Stimulated activated CD8-positive, alpha-beta memory T cell treated with anti-CD3 and anti-CD28 coated beads, Interleukin-2, amount 100 ng/mL, for 1 hour (primary cell): ENCODE measurements at places on chromosomes 12 and 14.

GRCh38 chr12:14403711-14404196, 38.3 kb downstream of the ATF7IP start:
- DNase-seq: no peak

GRCh38 chr12:116284396-116284795, 6.9 kb upstream of the MED13L start:
- no peak for DNase-seq

DNA sequence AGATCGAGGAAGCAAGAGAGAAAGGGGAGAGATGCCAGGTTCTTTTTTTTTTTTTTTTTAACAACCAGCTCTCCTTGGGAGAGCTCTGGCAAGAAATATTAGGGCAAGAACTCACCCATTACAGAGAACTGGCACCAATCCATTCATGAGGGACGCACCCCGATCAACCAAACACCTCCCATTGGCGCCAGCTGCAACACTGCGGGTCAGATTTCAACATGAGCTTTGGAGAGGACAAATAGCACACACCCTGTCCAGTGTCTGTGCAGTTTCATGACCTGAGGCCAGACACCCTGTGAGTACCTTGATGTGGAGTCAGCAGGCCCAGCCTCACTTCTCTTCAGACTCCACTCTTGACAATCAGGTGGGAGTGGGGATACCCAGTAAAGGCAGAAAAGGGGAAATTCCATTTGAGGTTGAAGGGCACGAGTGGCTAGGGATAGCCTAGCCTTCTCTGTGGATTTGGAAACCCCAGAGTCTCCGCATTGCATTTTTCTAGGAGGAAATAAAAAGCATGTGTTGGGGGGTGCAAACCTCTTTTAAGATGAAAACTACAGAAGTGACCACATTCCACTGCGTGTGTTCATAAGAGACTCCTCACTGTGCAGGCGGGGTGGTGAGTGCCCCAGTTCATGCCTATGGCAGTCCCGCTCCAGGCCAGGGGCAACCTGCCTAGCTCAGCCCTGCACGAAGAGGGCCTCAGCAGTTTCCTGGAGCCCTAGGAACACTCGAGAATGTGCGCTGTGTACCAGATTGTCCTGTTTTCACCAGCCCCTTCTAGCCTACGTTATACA, 42.4 kb upstream of the GPATCH2L start:
- no peak for DNase-seq

DNA sequence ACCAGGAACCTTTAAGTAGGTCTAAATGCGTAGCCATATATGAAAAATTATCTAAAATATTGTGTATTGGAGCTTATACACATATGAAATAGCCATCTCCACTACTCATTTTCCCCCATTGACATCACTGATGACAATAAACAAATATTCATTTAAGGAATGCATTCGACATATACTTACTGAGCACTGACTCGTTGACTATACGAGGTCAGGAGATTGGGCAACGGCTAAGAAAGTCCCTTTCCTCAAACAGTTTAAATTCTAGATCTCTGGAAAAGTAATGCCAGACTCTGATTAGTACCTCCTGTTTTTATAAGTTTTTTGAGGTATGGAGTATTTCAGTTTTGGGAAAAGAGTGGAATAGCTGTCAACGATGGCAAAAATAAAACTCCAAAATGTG, 139.4 kb upstream of the DIO2 start:
- DNase-seq: no peak

GRCh38 chr12:80690513-80690912, 16.9 kb upstream of the MYF6 start:
- no peak for DNase-seq

DNA sequence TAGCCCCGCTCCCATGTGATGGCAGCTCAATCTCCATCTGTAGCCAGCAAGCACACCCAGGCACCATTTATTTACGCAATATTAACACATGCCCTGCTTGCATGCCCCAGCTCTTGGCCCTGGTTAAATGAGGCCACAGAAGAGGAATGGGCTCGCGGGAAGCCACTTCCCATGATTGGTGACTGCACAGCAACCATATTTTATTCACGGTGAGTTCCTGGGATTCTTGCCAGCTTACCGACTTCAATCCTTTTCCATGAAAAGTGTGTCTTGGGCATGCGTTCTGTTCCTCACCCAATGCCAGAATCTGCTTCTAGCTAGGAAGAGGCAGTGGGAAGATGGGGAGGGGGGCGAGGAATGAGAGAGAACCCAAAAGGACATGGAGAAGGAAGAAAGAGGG, 54.7 kb downstream of the PITPNM2 start:
- no peak for DNase-seq

DNA sequence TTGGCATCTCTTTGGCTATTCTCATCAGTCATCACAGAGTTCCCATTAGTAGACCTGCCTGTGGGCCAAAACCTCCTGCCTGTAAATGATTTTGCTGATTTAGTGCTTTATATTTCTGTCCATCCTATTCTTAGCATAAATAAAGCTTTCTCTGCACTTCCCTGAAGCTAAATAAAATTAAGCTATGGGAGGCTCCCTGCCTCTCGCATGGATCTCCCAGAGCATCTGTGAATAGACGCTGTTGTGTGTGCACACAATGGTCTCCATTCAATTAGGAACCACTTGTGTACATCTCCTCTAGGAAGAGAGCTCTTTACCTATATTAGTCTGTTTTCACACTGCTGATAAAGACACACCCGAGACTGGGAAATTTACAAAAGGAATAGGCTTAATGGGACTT, 80.4 kb downstream of the PPFIBP1 start:
- no peak for DNase-seq

DNA sequence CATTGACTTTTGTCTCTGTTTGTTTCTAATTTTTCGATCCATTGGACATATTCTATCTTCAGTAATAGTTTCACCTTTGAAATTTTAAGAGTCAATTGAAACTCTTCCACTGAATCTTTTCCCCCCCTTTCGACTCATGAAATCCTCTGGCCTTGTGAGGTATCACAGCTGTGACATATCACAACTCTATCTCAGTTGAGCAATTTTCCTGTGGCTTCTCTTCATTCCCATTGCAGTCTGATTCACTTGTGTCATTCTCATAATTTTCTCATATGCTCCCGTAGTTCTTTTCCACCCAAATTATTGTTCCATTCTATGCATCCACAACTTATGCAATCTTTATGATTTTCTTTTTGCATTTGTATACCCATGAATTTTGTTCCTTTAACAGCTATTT, 261.6 kb downstream of the DACT1 start:
- DNase-seq: no peak

DNA sequence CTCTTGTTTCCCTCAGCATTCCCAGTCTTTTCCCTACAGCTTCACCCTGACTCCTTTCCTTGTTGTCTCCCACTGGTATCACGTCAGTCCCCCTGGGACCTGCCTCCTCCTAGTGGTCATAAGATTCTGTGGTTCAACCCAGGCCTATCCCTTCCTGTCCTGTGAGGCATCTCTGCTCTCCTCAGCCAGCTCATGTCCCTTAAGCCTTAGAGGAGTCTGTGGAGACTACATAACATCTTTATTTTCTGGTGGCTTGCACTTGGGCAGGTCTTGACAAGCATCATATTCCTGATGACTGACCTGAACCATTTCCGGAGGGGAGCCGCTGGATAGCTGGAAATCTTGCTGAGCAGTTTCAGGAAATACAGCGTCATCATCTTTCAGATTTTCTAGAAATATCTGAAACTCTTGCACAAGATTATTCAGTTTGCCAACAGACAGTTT, 688 bp downstream of the C12orf71 start:
- DNase-seq: no peak

- DNase-seq: no peak
Measured at GRCh38 chr12:130335517-130336392, 1.9 kb upstream of the PIWIL1 start.

DNA sequence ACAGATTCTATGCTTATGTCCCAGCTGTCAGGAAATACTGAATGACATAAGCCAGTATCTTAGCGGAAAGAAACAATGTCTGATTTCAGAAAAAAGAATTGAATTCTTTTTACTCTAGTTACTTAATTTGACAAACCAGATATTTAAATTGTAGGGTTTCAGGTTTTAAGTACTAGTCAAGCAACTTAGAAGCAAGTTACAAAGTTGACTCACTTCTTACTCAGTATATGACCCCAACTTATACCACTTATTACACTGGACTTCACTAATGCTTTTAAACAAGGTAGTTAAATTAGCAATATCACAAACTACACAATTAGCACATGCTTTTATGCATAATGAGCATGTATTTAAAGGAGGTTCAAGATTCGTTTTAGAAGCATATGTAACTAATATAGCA, 7.1 kb downstream of the GMFB start:
- DNase-seq: no peak

DNA sequence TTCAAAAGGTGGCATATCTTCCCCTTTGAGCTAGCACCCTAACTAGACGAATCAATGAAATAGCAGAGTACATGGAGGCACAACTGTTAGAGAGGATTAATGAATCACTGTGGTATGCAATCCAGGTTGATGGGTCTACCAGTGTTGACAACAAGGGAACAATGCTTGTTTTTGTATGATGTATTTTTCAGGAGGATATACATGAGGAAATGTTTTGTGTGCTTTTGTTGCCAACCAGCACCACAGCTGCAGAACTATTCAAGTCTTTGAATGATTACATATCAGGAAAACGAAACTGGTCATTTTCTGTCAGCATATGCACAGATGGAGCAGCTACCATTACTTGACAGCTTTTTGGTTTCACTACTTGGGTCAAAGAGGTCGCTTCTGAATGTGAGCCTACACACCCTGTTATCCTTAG, 142.6 kb downstream of the GPHN start:
- DNase-seq: no peak

DNA sequence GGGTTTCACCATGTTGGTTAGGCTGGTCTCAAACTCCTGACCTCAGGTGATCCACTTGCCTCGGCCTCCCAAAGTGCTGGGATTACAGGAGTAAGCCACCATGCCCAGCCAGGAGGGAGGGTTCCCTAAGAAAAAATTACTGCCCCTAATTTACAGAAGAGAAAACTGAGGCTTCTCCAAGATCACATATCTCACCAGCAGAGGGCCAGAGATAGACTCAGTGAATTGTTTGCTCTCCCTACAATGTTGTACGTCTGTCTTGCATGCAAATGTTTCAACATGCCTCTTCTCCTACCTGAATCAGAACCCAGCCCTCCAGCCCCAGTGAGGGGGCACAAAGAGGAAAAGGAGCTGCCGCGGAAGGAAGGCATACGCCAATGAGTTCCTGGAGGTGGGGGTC, 48.3 kb upstream of the TMEM263 start:
- DNase-seq: no peak

DNA sequence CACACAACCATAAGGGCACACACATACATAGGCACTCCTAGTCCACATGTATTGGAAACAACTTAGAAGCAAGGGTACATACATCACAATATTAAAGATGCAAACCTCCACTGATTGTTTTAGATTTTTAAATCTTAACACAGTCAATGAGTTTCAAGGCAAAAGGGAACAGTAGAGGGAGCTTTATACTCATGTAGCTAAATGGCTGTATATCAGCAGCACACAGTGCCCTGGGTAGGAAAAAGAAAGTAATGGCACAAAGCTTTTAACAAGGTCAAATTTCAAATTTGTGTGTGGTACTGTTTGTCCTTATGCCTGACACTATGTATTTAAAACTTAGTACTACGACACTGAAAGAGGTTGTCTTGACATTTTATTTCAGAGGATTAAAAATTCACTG, 262.0 kb downstream of the MED13L start:
- no peak for DNase-seq

DNA sequence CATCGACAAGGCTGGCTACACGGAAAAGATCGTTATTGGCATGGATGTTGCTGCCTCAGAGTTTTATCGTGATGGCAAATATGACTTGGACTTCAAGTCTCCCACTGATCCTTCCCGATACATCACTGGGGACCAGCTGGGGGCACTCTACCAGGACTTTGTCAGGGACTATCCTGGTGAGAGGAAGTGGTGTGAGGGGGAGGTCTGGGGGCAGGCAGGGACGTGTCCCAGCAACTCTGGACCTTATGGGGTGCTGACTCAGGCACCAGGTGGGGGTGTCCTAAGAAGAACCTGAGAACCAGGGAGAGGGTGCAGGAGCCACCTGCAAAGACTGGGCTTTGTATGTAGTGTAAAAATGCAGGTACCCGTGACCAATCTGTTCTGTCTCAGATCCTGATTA, 5.2 kb downstream of the ENO2 start:
- DNase-seq: no peak

DNA sequence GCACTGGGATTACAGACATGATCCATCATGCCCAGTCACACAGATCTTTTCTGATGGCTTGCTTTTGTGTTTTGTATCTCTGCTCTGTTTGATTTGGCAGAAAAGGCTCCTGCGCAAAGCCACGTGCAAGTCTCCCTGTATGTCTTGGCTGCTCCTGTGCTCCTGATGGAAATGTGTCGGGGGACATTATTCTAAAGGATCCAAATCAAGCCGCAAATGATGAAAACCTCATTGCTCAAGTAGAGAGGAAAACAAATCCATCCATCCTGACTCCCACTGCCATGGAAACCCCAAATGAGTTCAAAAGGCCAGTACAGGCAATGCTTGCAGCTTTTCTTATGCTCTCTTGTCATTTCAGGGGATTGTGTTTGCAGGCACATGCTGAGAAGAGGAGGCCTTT, 93.8 kb downstream of the NDUFA12 start:
- no peak for DNase-seq
